ENCODE measurements at places on chromosomes 4 and X.

DNA sequence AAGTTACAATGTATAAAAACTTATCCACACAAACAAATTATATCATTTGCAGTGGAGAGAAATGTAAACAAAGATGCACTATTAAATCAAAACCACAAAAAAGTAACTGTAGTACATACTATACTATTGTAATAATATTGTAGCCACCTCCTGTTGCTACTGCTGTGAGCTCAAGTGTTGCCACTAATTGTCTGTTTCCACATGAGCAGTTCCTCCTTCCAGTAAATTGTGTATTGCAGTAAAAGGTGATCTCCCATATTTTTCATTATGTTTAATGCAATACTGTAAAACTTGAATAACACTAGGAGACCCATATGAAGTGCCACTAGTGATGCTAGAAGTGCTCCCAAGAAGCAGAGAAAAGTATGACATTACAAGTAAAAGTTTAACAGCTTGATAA lies 11.7 kb downstream of the LIN54 start:
- DNase-seq: no peak
- no peak overlapping the region for H3K4me3 ChIP-seq
- no peaks in the 10 kb centered on the region for H3K27me3 ChIP-seq
- H3K36me3 ChIP-seq: no peaks in the 10 kb centered on the region

DNA sequence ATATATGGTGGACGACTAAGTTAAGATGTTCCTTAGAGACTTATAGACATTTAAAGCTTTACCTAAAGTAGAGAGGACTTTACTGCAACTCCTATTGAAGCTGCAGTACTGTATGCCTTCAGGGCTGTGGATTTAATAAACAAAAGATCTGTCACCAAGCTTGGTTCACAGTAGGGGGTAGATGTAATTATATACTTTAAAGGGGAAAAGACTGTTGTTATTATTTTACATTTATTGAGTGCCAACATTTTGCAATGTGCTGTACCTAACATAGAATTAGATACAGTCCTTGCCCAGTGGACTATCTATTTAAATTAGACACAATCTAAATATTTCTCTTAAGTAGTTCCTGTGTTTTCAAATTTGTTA lies 67.2 kb downstream of the SLIT2 start:
- DNase-seq: no peak
- no peaks in the 10 kb centered on the region for H3K27me3 ChIP-seq
- H3K4me1 ChIP-seq: no peaks in the 10 kb centered on the region
- H3K36me3 ChIP-seq: no peaks in the 10 kb centered on the region
- no peak overlapping the region for H3K4me3 ChIP-seq

- DNase-seq: peak; percentile 49
- H3K27me3 ChIP-seq: no peaks in the 10 kb centered on the region
- peaks cover 46% of the 10 kb centered on the region for H3K36me3 ChIP-seq
- H3K4me1 ChIP-seq: peaks cover 43% of the 10 kb centered on the region
- H3K27ac ChIP-seq: 0 out of 2 replicates have a peak overlapping the region, but pooled peaks have one; percentile 29
These were observed 6.8 kb downstream of the HNRNPDL start for GRCh38 chr4:82423245-82424054.

DNA sequence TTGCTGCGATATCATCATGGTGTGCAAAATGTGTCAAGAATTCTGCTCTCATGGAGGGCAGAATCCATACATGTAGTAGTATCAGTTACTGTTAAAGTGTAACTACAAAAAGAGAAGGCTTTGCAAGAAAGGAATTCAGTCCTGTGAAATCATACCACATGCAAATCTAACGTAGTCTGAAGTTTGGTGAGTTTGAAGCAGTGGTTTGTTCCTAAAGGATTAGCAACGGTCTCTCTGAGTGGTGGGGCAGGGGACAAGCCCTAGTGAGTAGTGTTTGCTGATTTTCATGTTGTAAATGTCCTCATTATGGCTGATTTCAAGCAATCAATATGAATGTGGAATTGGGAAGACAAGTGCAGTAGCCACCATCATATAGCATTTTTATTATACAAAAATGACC lies 47.1 kb upstream of the CLNK start:
- DNase-seq: no peak
- H3K27ac ChIP-seq: no peak overlapping the region
- no peak overlapping the region for H3K4me3 ChIP-seq
- no peaks in the 10 kb centered on the region for H3K4me1 ChIP-seq
- no peaks in the 10 kb centered on the region for H3K27me3 ChIP-seq

GRCh38 chr4:112889619-112890527 lies 159.6 kb upstream of the ANK2 start:
- no peaks in the 10 kb centered on the region for H3K27me3 ChIP-seq
- H3K36me3 ChIP-seq: no peaks in the 10 kb centered on the region
- no peak for DNase-seq
- H3K27ac ChIP-seq: no peak overlapping the region
- H3K4me1 ChIP-seq: no peaks in the 10 kb centered on the region
- H3K4me3 ChIP-seq: no peak overlapping the region

- H3K4me1 ChIP-seq: peaks cover 18% of the 10 kb centered on the region
- H3K4me3 ChIP-seq: peak overlapping the region; percentile 86
- peak overlapping the region; percentile 95 for H3K27ac ChIP-seq
- peaks cover 36% of the 10 kb centered on the region for H3K36me3 ChIP-seq
- peak; percentile 32 for DNase-seq
- no peaks in the 10 kb centered on the region for H3K27me3 ChIP-seq
These were observed 2.0 kb upstream of the THAP9 start for GRCh38 chr4:82898322-82899243.
